ENCODE measurements at places on chromosomes 5 and 9.
A peak's percentile ranks its signal among the peaks of the same experiment; 100 is the strongest.

DNA sequence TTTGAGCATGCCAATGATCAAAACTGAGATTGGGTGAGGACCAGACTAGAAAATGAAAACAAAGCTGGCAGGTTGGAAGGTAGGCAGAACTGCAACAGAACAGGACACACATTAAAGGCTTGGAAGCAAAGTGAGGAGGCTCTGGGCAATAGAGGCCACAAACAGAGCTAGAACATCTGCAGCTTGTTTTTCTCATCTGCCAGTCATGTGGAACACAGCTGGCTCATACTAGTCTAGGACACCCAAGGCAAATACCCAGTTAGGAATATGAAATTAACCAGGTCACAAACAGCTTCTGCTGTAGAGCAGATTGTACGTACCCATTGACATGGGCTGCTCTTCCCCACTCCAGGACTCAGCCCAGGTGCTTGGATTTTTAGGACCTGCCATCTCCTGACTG is 61.7 kb downstream of the SPEF2 start:
- DNase-seq, result no peak

DNA sequence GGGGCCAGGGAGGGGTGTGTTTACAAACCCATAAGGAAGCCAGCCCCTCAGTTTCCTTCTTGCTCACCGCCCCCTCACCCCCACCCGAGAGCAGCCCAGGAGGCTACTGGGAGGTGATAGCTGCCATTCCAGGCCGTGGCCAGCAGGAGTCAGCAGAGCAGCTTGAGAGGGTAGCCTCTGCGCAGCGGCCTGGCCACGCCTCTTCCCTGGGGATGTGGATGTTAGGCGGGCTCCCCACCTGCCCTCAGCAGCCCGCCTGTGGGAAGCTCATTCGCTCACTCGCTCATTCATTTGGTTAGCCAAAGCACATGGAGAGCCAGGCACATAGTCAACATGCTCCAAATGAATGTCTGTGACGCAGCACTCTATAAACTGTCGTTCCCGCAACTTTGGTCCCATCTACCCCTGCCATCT is 6.1 kb upstream of the DPM2 start:
- peak; percentile 90 for DNase-seq

DNA sequence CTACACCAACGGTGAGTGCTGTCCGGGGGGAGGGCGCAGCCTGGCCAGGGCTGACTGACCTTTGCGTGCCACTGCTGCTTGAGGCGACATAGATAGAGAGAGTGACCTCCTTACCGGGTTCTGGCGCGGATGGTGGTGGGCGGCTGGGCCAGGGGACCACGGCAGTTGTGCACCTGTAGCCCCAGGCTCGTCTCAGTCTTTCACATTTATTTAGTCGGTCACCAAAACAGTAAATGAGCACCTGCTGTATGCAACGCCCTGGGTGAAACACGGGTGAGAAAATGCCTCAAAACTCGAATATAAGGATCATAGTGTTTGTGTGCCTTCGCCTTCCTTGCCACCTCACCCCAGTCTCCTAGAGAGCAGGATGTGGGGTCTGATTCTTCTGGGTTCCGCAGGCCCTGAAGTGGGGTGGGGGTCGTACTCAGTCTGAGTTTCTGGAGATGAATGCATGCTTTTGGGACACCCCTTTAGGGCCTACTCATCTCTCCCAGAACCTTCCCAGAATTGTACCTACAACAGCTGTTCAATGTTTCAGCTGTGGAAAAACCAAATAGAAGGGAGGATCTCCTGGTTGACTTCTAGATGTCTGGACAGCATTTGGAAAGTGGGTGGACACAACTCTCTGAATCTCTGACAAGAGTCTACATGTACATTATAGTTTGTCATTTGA is 714 bp downstream of the SEC24A start:
- DNase-seq, result peak; percentile 7

GRCh38 chr9:88809355-88810161 is 181.7 kb upstream of the S1PR3 start:
- no peak for DNase-seq

GRCh38 chr9:82757924-82758323 is 305.0 kb downstream of the RASEF start:
- DNase-seq, result no peak

GRCh38 chr9:126127591-126127990 is 199.0 kb upstream of the MVB12B start:
- DNase-seq, result no peak

DNA sequence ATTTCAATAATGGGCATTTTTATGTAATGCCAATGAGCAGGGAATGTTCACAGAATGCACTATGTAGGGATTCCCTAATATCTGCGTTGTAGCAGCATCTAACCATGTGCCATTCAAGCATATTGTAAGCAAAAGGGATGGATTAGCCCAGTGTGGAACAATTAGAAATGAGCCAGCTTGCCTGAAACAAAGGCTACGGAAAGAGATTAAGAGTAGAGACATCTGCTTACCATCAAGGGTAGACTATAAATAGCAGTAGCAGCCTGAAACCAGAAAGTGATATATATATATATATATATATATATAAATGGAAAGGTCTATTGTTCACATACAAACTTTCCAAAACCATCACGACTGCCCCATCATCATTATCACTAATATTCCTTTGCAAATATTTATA is 31.9 kb upstream of the CEP120 start:
- DNase-seq, result no peak

GRCh38 chr5:74622122-74622521 is 18.4 kb downstream of the ENC1 start:
- peak; percentile 47 for DNase-seq

DNA sequence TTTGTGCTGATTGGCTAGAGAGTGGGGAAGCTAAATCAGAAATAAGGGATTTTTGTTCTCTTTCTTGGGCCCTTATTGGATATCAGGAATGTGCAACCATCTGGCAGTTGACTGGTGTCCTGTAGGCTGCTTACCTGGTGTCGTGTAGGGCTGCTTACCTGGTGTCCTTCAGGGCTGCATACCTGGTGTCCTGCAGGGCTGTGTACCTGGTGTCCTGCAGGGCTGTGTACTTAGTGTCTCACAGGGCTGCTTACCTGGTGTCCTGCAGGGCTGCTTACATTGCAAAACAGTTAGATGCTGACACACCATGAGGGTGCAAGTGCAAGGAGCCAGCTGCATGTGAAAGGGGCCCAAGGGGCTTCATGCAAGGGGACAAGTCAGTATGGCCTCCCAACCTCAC is 249.3 kb downstream of the ICE1 start:
- DNase-seq, result no peak

DNA sequence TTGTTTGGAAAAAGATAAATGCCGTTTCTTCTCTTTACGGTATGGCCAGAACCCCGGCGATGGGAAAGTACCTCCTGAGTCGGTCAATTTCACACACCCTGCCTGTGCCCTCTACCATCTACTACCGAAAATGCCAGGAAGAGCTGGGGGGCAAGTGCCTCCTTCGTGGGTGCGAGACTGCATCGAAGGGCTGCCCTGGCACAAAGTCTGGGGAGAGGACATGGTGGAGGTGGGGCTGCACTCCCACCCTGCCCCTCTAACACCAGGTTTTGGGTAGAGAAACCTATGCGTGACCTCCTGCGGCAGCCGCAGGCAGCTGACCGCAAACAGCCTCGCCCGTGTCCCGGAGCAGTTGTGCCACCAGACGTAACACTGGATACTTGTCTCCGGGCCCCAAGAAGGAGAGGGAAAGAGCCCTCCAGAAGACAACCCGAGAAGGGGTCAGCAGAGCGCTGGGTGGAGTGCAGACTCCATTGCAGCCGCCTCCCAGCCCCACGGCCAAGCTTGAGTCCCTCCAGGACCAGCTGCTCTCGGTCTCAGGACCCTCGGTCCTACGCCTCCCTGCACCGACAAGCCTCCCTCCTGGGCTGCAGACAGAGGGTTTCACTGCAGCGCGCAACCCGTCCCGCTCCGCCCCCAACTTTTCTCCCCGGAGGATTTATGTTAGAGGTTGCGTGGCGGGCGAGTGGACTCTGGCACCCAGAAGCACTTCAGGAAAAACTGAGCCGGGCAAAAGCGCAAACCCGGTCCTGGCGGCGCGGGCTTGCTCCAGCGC is 823 bp upstream of the PRDM6 start:
- DNase-seq, result peak; percentile 46

- peak; percentile 64 for DNase-seq
These were observed 42.2 kb upstream of the PDE8B start for GRCh38 chr5:77168161-77168878.

- DNase-seq, result no peak
These were observed 74.6 kb upstream of the ORM1 start for GRCh38 chr9:114248299-114248707.

GRCh38 chr5:171074747-171075146 is 212.9 kb downstream of the RANBP17 start:
- no peak for DNase-seq

DNA sequence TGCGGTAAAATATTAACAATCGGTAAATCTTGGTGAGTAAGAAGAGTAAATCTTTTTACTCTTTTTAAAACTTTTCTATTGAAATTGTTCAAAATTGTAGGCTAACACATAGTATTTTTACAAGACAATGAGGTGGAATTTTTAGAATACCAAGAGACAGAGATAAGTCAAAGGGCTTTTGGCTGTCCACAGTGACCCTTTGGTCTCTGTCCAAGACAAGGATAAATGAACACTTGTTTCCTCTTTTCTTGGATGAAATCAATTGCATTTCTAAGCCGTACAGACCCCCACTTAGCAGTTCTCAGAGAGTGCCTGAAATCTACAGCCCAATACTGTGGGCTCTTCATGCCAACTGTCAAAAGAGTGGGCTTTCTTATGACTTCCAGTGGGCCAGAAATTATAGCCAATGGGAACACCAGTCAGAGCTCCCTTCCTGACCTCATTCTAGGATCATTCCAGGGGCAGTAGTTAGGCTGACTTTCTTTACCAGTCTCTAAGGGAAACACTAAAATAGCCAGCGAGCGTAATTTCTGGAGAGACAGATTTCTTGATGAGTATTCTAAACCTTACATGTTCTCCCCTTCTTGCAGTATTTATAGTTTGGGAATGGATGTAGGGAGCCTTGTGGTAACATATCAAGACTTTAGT is 74.1 kb downstream of the GALNT10 start:
- DNase-seq, result no peak

DNA sequence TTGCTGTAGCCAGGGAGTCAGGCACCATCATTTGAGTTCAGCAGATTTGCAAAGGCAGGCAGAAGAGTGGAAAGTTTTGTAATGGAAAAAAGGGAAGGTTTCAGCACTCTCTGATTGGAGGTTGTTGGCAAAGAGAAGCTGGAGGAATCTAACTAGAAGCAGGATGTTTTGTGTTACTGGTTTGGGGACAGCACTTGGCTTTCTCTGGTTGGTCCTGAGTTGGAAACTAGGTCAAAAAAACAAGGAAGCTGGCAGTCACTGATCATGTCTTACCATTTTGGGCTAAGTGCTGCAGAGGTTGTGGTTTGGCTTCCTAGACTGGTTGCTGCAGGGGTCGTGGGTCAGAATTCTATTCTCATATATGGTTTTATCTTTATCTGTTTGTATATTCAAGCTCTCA is 189.8 kb downstream of the DRD1 start:
- peak; percentile 22 for DNase-seq

GRCh38 chr5:179805529-179806249 is 977 bp downstream of the MGAT4B start:
- peak; percentile 58 for DNase-seq

GRCh38 chr9:136824496-136825225 is 16.9 kb downstream of the RABL6 start:
- DNase-seq, result no peak

GRCh38 chr5:144035046-144035740 is 135.3 kb downstream of the YIPF5 start:
- no peak for DNase-seq

DNA sequence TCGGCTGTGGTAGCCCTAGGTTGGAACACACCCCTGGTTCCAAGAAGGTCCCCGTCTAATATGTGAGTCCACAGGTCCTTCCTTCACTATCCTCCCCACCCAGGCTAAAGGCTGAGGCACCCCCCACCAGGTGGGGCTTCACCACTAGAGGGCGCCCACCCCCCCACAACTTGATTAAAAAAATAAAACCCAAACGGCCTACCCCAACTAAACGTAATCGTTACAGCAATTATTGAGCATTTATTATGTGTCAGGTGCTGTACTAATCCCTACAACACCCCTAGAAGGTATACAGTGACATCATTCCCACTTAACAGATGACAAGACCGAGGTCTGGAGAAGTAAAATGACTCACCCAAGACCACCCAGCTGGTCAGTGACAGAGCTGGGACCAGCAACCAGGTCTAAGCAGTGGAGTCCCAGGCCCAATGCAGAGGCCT is 65.0 kb downstream of the FGF18 start:
- peak; percentile 32 for DNase-seq

DNA sequence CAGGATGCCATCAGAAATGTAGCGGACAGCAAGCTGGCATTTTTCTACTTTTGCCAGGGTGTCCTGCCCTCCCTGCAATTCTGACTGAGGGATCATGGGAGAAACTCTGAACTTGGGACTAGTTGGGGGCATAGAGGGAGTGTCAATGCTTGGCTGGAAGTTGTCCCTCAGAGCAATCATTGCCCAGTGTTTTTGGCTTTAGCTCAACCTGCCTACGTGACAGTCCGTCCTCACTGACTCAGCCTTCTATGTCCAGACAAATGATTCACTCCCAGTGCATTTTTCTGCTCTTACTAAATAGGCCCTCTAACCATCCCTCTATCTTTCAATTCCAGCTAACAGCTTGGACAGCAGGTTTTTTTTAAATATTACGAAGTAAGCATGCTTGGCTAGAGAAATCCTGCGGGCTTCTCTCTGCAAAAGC is 627.4 kb downstream of the TLR4 start:
- DNase-seq, result no peak

- DNase-seq, result no peak
These were observed 764.3 kb downstream of the MTRR start for GRCh38 chr5:8633259-8633658.
